ENCODE measurements at places on chromosomes 5 and 9.

- no peak for DNase-seq
These were observed 266.2 kb upstream of the ADAMTSL1 start for GRCh38 chr9:18207735-18208134.

DNA sequence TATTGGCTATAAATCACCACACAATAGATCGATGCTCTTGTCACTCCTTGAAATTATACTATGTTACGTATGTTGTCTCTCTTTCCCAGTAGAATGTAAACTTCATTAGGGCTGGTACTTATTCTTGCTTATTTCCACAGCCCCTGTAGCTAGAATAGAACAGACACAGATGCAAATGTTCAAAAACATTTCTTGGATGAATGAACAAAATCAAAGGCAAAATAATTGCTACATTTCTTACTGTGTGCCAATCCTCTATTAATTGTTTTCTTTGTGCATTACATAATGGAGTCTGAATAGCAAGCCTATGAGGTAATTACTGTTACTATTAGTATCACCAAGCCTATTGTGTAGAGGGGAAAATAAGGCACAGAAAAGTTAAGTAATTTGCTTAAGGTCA lies 725 bp upstream of the OR13C2 start:
- no peak for DNase-seq

DNA sequence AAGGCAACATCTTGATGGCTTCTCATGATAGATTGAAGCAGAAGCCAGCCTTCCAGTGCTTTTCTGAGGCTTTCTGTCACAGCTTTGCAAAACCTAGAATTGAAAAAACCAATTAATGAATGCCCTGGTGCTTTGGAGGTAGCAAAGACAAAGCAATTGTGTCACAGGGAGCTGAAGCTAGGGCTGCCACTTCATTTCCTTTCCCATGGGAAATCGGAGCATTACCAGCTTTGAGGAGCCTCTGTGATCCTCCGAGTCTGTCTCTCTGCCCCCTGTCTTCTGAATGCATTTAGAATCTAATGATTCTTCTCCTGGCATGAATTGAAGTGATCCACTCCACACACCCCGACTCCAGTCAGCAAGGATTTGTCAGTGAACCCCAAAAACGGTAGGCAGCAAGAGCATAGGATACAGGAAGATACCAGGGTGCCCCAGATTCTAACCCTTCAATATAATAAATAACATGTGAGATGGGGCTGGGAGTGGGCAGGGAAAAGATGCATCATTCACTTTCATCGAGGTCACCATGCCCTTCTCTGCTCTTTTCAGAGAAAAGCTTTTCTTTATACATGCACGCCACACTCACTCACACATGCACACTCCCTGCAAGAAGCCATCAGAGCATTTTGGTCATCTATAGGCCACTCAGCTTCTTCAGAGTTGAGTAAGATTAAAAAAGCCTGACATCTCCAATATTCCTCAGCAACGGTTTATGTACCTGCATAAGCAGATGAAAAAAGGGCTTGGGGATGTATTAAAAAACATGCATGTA lies 247.7 kb upstream of the ZNF462 start:
- no peak for DNase-seq

GRCh38 chr5:102794047-102794446 lies 38.9 kb downstream of the PAM start:
- no peak for DNase-seq

DNA sequence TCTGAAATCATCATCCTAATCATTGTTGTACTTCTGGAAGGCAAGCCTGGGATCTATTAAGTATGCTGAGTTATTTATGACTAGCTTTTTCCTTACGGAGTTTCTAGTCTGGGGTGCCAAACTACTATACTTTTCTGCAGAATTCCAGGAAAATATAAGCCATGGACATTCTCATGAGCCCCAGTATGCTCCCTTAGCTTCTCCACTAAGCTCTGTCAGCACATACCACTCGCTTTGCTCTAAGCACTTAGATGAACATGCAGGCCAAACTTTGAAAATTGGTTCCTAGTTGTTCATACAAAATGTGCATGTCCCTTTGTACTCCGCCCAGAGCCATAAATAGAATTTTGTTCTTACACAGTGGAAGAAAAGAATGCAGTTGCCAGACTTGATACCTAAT lies 284.6 kb downstream of the ARRDC3 start:
- DNase-seq = no peak

GRCh38 chr5:14849516-14850294 lies 21.9 kb downstream of the ANKH start:
- no peak for DNase-seq

GRCh38 chr9:129615407-129616285 lies 5.3 kb downstream of the C9orf50 start:
- DNase-seq = no peak

- DNase-seq = no peak
These were observed 491 bp downstream of the APC start for GRCh38 chr5:112738191-112738560.

- no peak for DNase-seq
These were observed 93.5 kb downstream of the MVB12B start for GRCh38 chr9:126420135-126420534.

DNA sequence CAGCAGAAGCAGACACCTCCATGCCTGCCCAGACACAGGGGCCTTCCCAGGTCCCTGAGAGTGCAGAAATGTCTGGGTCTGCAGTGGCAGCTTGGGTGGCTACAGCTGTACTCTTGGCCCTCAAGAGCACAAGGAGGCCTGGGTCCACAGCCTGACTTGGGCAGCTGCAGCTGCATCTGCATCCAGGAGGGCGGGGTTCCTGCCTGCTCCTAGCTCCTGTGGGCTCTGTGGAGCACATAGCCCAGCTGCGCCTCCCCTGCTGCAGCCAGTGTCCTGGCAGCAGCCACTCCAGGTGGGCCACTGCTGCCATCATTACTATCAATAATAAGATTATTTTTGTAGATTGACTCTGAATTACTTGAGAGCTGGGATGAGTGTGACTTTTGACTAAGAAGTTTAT lies 162.0 kb upstream of the PTCH1 start:
- no peak for DNase-seq

DNA sequence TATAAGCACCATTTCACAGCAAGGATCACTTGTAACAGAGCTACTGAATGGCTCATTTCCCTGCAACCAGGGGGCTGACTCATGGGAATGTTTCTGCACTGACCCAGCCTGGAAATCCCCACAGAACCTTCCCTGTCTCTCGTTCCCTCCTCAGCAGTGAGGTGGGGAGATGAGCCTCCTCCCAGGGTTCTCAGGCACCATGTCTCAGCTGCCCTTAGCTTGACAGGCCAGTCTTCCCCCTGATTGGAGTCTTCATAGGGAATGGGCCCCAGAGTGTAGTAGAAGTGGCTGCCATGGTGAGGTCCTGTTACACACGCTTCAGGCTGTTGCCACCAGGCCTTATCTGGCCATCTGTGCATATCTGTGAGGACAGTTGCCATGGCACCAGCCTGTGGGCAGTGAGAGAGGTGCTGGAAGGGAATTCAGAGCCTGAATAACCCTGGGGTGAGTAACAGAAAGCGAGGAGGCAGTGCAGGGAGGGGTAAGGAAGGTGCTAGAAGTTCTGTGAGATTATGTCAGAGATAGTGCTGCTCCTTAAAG lies 324.4 kb downstream of the ENC1 start:
- DNase-seq = no peak

GRCh38 chr9:69397384-69398214 lies 72.6 kb downstream of the ENTREP1 start:
- DNase-seq = no peak

DNA sequence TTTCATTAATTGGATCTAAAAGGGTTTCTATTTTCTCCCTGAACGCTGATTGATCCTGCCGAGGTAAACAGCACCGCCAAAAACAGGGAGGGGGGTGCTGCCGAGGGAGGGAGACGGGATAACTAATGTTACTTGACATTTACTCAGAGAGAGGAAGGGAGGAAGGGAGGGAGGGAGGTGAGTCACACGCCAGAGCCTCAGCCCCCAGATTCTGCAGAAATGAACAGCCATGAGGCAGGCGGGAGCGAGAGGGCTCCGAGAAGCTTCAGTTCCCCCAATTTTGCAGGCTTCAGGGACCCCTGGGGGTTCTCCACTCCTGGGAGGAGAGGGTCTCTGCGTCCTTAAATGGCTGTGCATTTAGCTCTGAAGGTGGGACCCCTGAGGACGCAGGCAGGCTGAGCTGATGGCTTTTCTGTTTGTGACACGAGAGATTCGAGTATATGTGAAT lies 59.1 kb upstream of the IER5L start:
- no peak for DNase-seq

DNA sequence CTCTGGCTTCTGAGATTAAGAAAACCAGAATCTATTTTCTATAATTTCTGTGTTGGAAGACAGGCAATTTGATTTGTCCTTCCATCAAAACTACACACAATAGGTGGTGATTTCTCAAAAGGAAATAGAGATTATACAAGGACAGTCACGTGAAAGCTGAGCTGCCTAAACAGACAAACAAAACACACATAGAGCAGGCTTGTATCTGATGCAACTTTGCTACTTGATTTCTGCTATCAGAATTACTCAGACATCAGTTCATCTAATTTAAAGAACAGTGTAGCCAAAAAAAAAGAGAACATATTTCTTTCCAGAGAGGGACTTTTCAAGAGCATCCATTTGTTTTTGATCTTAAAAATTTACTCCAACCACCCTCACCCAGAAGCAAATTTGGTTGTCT lies 2128.3 kb upstream of the C9orf72 start:
- DNase-seq = no peak

DNA sequence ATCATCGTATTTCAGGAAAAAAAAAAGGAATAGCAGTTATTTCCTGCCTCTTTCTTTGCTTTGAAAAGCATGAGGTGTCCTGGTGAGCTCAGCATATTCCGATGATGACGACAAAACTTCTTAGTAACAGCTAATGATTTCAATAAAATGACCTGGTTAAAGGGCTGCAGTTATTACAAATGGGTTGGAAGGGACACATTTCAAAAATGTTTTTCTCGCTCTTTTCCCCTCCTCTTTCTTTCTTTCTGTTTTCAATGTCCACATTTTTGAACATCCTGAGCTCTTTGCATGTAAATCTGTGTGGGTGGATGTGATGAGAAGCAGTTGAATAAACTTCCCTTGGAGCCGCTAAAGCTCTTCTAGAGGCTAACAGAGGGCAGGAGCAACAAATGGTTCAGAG lies 186.8 kb upstream of the SLC27A6 start:
- DNase-seq = no peak

GRCh38 chr5:150519560-150519945 lies 11.6 kb downstream of the NDST1 start:
- DNase-seq = no peak

DNA sequence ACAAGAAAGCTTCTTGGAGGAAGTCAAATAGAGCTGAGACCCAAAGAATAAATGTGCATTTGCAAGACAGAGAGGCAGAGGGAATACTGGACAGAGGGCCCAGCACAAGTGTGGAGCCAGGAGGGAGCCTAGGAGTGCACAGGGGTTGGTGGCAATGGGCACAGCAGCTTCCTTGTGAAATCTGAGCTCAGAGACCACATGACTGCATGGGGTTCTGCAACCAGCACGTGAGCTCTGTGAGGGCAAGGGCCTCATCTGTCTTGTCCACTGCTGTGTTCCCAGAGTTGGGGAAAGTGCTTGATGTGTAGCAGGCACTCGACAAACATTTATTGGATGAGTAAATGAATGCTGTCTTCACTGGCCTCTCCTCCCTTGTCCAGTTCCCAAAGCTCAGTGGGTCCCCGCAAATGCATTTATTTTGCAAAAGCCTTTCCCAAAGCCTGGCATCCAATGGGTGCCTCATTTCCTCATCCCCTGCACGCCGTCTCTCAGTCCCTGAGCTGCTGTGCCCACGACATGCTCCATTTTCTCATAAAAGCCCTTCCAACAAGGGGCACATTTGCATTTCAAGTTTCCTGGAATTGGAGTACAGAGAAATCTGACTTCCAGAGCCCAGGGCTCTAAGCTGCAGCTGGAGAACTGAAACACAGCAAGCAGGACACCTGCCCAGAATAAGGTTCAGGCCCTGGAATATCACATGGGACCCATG lies 58.5 kb downstream of the KCNIP1 start:
- DNase-seq = no peak

DNA sequence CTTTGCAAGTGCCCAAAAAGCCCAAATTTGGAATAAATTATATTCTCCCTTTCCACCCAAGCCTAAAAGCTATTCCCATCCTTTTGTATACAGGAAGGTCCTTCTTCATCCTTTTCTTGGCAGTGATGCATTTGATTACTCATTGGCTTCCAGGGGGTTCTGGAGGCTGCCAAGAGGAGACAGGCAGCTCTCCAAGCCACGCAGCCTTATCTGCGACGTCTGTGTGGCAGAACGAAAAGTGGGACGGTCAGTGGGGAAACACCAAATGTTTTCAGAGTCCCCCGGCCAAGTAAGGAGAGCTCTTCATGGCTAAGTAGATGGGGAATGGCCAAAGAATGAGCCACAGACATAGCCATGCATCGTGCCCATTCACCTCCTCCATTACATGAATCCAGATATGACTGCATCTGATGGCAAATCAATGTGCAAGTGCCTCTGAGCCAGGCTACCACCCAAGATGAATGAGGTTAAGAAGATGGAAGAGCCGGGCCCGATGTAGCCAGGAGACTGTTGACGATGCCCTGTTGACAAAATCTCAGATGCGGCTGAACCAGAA lies 12.1 kb downstream of the ADAM19 start:
- DNase-seq = no peak

DNA sequence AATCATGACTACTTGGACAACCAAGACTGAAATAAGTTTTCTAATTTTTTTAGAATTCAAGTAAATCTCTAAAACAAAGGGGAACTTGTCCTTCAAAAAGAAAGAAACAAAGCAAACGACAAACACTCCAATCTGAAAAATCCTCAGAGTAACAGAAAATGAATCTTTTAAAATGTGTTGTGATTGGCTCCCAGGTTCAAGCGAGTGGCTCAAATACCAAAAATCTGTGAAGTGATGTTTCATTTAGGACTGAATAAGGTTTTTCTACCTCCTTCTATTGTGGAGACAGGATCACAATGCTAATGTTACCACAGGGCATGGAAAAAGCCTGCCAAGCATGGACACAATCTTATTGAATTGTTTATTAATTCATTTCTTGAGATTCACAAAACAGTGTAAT lies 415.7 kb downstream of the RAB3C start:
- DNase-seq = no peak

GRCh38 chr5:143435210-143435657 lies 31.7 kb upstream of the NR3C1 start:
- peak; percentile 28 for DNase-seq

- DNase-seq = peak; percentile 75
These were observed 4.1 kb downstream of the DNAJB5 start for GRCh38 chr9:34993502-34994259.

- no peak for DNase-seq
These were observed 147.3 kb upstream of the HMHB1 start for GRCh38 chr5:143664623-143665022.

DNA sequence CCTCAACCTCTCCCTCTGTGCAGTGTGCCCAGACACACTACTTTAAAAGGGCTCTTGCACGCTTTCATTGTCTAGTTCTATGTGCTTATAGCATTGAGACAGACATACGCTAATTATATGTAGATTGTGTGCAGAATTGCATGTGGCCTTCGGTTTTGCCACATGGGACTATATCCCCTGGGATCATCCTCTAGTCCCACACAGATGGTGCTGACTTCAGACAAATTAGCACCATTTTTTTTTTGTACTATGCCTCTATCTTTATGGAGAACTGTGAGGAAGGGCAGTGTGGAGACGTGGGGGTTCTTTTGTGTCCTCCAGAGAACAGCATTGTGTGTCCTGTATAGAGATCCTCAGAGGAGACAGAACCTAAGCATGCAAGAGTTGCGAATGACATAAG lies 29.3 kb downstream of the PAPPA start:
- no peak for DNase-seq

Data from left colon (tissue), 2 donors.